ENCODE measurements at places on chromosomes 5 and 9.

DNA sequence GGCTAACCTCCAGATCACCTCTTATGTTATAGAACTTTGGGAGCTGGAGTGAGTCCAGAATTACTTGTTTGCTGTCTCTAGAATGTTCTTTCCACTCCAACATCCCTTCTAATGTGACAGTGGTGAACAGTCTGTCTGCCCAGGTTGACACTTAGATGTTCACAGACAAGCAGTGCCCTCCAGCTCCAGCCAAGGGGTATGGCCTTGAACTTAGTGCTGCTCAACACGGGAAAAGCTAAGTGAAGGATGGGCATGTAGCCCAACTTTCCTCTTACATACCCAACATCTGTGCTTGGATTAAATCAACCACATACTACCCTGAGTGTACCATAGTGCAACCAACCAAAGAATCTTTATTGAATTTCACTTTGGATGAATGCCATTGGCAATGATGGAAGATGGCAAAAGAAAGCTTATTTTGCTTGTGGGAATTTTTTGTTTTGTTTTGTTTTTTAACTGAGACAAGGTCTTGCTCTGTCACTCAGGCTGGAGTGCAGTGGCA lies 201.2 kb downstream of the NXNL2 start:
- no peak for DNase-seq

- no peak for DNase-seq
Measured at GRCh38 chr9:127411122-127411521, 13.1 kb upstream of the ZNF79 start.

GRCh38 chr5:122947772-122948171 lies 88.8 kb downstream of the PPIC start:
- DNase-seq: no peak

DNA sequence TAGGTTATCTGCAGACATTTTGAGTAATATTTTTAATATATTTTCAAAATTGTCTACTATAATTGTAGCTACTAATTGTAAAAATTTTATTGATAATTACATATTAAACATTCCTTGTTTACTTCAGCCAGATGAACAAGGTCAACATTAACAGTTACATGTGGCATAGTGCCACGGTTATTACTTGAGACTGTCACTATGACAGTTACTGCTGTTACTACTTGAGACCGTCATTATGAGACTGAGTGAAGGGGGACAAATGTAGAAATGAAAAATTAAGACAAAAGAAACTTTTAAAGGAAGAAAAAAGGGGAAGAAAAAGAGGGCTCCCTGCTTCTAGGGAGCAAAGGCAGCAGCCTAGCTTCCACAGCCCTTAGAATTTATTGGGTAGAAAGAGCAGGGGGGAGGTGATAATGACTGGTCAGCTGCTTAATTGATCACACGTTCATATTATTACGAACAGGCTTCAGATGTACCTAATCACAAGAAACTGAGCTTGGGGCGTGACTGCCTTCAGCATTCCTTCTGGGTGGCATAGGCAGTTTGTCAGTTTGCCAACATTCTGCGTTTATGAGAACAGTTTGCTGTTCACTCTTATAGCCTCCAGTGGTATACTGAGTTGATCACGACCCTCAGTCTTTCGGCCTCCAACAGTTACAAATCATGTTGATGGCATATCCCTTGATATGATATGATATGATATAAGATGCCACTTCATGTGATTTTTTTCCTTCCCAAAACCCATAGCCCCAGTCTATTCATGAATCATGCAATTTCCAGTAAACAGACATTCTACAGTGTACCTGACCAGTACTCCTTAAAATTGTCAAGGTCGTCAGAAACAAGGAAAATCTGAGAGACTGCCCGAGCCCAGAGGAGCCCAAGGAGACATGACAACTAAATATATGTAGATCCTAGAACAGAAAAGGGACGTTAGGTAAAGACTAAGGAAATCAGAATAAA lies 13.1 kb downstream of the MARCHF6 start:
- DNase-seq: no peak

DNA sequence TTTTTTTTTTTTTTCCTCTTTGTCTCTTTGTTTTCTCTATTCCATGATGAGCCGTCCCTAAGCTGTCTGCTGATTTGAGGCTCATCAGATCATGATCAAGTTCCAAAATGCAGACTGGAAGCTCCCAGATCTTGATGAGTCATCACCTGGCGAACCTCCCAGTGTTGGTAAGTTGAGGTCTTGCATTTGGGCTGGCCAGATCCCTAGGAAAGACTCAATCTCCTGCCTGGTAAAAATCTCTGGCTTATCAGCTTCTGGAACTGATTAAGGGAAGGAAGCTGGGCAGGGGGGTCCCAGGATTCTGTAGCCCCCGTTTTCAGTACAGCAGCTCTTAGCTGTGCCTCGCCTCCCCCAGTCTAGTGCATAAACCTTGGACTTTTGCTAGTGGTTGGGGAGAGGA lies 69.0 kb downstream of the TSPAN17 start:
- DNase-seq: no peak

GRCh38 chr5:147055850-147056566 lies 177.5 kb upstream of the PPP2R2B start:
- DNase-seq: no peak

DNA sequence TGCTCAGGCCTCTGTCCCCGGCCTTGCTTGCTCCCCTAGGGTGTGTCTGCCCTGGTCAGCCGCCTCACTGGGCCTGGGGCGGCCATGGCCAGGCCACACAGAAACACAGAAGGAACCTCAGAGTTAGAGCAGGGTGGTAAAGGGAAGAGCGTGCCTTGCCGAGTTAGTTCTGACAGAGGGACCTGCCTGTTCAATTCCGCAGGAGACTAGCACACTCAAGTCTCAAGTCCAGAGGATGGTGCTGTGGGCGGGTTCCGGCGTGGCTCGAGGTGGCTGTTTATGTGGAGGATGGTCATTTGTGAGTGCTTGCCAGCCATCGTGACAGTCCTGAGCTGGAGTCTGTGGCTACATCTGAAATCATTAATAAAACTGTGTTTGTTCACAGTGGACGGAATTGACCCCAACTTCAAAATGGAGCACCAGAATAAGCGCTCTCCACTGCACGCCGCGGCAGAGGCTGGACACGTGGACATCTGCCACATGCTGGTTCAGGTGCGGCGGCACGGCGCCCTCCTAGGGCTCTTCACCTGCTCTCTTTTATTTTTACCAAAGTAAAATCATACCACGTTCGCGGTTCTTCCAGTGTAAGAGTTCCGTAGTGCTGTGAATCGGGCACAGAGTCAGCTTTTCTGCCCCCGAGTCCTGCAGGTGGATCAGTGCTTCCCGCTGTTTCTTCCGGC lies 95.5 kb upstream of the CACNA1B start:
- DNase-seq: no peak

Measured in cerebellar nuclear complex (tissue), 1 donor.